ENCODE measurements at places on chromosomes 1 and 21.

GRCh38 chr1:169550294-169550693 lies 36.0 kb downstream of the F5 start:
- DNase-seq, result no peak

DNA sequence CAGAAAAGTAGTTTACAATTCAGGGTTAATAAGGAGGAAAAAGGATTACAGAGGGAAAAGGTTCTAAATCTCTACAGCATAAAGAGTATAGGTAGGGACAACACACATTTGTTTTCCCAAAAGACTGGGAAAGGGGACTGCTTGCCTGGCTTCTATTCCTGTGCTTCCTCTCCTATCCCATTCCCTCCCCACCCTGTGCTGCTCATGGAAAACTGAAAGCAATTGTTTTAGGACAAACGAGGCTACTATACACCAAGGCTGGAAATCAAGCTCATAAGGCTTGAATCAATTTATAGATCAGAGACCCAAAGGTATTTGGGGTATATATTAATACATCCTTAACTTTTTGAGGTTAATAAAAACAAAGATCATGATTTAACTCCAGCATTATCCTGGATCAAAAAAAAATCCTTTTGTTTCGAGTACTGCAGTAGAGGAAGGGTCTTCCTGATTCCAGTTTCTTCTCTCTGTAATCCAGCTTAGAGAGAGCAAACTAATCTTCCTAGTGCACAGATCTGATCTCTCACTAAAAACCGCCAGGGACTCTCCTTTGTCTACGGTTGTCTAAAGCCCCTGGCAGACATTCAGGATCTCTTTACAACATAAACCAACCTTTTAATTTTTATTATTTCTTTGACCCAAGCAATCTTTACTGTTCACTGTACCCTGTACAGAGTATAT lies 37.4 kb upstream of the A3GALT2 start:
- no peak for DNase-seq

GRCh38 chr1:47978486-47978885 lies 18.7 kb downstream of the TRABD2B start:
- no peak for DNase-seq

DNA sequence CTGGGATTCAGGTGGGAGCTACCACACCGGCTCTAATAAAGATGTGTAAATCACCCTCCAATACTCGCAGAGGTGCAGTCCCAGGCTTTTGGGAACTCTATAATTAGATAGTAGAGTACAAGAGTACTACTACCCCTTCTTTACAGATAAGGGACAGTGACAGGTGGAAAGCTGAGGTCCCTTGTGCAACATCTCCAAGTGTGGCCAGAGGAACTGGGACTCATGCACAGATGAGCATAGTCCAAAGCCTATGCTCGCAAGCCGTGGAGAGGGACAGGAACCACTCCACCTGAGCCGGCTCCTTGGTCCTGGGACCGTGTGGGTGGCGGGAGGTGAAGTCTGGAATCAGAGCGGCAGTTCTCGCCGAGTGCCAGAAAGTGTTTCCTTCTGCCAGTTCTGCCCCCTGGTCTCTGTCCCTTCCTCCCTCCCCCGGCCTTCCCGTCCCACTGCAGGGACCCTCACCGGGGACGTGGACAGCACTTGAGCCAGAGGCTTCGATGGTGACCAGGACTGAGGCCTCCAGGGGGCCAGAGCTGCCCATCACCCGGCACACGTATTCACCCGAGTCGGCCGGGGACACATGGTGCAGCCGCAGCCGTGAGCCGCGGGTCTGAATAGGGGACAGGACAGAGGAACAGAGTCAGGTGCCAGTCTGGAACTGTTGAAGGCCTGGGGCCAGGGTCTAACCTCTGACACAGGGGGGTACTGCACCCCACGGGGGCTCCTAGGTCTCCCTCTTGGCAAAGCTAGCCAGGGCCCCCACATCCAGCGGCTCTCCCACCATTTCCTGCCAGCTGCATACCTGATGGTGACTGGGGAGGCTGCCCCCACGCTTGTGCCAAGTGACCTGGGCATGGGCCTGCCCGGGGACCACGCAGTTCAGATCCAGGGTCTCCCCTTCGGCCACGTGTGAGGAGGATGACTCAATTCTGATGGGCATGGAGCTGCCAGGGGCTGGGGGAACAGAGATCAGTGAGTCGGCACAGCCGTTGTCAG lies 33.9 kb downstream of the LDLRAD2 start:
- DNase-seq, result no peak

- no peak for DNase-seq
These were observed 20.7 kb upstream of the ABCB10 start for GRCh38 chr1:229579059-229579673.

All from retinal pigment epithelial cell (primary cell).